Activated CD8-positive, alpha-beta memory T cell treated with anti-CD3 and anti-CD28 coated beads for 4 hours (primary cell): ENCODE measurements at places on chromosomes 1 and 21.

GRCh38 chr1:47405697-47406096 is 10.4 kb upstream of the FOXE3 start:
- no peak for DNase-seq

DNA sequence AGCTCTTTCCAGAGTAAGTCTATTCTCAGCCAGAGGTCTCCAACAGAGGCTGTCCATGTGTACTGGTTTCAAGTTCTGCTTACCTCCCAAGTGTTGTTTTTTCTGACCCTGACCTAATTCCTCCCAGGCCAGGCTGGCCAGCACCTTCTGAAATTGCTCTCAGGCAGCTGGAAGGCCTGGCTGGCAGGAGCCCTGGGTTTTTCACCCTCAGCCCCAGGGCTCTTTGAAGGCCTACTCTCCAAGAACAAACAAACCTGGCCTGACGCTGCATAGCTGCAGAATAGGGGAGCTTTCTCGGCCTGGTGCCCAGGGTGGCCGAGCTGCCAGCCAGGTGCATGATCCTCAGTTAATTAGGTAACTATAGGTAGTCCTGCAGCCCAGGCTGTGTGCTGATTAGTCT is 147.5 kb downstream of the CACNA1E start:
- DNase-seq, result no peak

GRCh38 chr1:17597651-17598050 is 58.2 kb downstream of the ARHGEF10L start:
- no peak for DNase-seq

DNA sequence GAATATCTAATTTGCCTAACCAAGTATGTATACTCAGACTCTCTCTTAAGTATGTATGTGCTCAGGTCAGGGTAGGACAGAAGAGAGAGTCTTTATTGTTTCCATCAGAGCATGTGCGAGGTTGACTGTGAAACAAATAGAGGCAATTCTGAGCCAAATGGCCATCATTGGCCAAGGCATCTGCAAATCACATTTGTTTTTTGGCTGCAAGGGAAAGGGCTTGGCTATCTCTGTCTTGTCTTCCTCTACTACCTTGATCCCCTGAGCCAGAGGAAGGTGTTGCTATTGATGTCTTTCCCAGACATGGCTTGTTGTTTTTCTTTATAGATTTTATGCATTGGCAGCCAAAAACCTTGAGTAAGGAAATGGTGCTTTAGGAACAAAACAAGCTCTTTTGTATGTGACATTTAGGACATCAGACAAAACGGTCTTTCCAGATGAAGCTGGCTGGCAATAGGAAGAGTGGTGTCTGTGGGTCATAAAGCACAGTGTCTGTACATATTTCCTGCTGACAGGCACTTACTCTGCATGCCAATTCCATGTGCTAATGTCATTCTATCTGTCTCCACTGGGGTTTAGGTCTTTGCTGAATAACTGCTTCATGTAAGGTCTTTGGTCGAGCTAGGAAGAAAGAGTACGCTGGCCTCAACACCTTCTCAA is 163.3 kb downstream of the BRINP2 start:
- no peak for DNase-seq
